ENCODE measurements at places on chromosomes 7 and 10.
A peak's percentile ranks its signal among the peaks of the same experiment; 100 is the strongest.

- H3K36me3 ChIP-seq: no peaks in the 10 kb centered on the region
- no peak for DNase-seq
- no peak overlapping the region for H3K27ac ChIP-seq
- H3K4me3 ChIP-seq: no peak overlapping the region
Measured at GRCh38 chr10:104103956-104104355, 18.0 kb upstream of the SFR1 start.

DNA sequence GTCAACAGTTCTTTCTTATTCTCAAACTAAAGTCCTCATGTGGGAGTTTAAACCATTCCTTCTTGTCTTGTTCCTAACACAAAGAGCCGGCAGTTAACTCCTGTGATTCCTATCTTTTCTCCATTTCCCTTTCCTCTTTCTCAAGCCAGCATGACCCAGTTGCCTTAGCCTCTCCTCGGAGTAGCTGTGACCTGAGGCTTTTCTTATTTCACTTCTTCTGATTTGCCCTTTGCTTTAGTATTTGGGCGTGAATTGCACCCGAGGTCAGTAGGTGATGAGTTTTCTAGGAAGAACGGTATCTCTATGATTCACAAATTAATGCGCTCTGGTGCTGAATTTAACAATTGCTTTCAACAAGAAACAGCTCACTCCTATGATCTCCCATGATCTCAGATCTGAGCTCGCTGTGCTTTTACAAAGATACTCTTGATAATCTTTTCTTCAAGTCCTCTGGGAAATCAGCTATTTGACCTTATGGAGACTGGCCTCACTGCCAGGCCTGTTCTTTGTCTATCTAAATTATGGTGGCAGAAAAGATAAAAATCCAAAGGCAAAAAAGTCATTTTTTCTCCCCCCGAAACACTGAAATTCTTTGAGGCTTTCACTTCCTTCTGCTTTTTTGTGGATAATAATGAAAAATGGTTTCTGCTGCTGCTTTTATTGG, 184.6 kb downstream of the JCAD start:
- H3K4me1 ChIP-seq: no peaks in the 10 kb centered on the region
- H3K4me3 ChIP-seq: no peak overlapping the region
- H3K36me3 ChIP-seq: no peaks in the 10 kb centered on the region
- DNase-seq: no peak

DNA sequence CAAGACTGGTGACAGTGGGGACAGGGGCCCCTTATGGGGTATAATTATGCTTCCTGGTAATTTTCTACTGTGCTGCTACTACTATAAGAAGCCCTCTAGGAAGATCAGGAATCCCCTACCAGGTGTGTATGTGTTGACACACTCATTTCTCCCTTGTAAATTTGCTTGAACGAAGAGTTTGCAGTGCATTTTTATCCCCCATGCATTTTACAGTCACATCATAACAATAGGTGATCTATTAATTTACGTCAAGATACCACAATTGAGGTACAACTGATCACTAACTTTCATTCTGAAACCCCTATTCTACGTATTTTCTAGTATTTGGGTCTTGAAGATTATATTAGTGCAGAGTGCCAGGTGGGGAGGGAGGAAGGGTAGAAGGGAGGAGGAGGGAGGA, 252.2 kb downstream of the NSUN6 start:
- H3K4me1 ChIP-seq: peaks cover 10% of the 10 kb centered on the region
- H3K36me3 ChIP-seq: no peaks in the 10 kb centered on the region
- H3K4me3 ChIP-seq: no peak overlapping the region
- DNase-seq: no peak

- H3K36me3 ChIP-seq: no peaks in the 10 kb centered on the region
- no peaks in the 10 kb centered on the region for H3K4me1 ChIP-seq
- DNase-seq: no peak
- H3K27ac ChIP-seq: no peak overlapping the region
- H3K27me3 ChIP-seq: peaks cover 29% of the 10 kb centered on the region
- H3K4me3 ChIP-seq: no peak overlapping the region
Measured at GRCh38 chr10:89274928-89275327, 23.4 kb upstream of the LIPA start.

DNA sequence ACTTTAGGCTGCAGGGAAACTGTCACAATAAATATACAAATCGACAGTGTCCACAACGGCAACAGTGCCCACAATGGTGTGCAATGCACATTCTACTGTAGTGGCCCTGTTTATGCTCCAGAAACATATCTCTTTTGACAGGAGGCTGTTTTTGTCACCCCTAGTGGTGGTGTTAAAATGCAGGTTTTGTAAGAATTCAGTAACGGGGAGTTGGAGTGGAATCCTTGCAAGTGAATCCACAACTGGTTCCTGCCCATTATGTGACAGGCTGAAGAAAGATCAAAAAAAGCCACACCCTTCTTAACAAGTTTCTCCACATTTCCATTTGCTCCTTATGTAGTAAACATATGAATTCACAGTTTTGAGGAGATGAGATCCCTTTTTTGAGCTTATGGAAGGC, 58.5 kb downstream of the BEND7 start:
- H3K4me1 ChIP-seq: no peaks in the 10 kb centered on the region
- peaks cover 3% of the 10 kb centered on the region for H3K36me3 ChIP-seq
- peaks cover 13% of the 10 kb centered on the region for H3K27me3 ChIP-seq
- no peak for DNase-seq
- H3K4me3 ChIP-seq: no peak overlapping the region
- no peak overlapping the region for H3K27ac ChIP-seq

DNA sequence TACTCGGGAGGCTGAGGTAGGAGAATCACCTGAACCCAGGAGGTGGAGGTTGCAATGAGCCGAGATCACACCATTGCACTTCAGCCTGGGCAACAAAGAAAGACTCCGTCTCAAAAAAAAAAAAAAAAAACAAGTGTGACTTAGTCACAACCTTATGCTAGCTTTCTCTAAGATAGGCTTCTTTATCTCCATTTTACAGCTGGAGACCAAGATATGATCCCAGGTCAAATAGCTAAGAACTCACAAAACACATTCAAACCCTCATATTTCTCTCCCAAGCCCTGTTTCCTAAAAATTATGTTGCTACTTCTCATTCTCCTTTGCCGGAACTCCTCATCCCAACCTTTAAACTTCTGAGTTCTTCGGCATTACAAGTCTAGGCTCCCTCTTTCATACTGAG, 13.0 kb upstream of the DHTKD1 start:
- no peaks in the 10 kb centered on the region for H3K36me3 ChIP-seq
- no peaks in the 10 kb centered on the region for H3K27me3 ChIP-seq
- no peaks in the 10 kb centered on the region for H3K4me1 ChIP-seq
- no peak overlapping the region for H3K27ac ChIP-seq
- H3K4me3 ChIP-seq: no peak overlapping the region

GRCh38 chr7:47596502-47597202, 14.7 kb upstream of the TNS3 start:
- no peak overlapping the region for H3K27ac ChIP-seq
- no peaks in the 10 kb centered on the region for H3K36me3 ChIP-seq
- no peak overlapping the region for H3K4me3 ChIP-seq
- no peak for DNase-seq

DNA sequence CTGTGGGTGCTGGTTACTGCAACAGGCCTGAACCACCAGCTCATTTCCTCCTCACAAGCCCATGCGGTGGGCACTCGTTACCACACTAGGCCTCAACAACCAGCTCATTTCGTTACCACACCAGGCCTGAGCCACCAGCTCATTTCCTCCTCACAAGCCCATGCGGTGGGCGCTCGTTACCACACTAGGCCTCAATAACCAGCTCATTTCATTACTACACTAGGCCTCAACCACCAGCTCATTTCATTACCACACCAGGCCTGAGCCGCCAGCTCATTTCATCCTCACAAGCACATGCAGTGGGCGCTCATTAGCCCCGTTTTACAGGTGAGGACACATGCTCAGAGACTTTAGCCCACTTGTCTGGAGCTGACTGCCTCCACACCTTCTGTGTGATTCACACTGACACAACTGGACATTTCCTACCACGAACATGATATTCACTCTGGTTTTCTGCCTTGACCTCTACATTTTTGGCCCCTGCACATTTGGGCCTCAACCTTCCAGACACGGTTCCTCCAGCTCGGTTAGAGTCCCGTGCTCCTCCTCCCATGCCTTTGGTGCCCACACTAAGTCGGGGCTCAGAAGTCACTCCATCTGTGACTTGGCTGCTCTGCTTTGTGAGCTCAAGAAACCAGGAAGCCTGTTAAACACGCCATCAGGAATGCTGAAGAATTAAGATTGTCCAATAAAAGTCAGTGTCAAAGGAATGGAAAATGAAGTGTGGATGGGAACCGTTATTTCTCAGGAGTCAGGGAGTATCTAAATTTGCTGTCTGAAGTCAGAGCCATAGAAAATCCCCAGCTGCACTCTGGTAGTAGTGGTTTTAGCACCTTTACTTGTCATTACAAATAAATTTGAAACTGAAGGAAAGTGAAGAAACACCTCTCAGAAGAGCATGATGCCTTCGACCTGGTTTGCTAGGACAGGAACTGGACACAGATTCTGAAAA, 55.8 kb upstream of the LANCL2 start:
- DNase-seq: peak; percentile 44
- peak overlapping the region; percentile 79 for H3K27ac ChIP-seq
- peaks cover 15% of the 10 kb centered on the region for H3K36me3 ChIP-seq
- H3K4me1 ChIP-seq: peaks cover 66% of the 10 kb centered on the region

DNA sequence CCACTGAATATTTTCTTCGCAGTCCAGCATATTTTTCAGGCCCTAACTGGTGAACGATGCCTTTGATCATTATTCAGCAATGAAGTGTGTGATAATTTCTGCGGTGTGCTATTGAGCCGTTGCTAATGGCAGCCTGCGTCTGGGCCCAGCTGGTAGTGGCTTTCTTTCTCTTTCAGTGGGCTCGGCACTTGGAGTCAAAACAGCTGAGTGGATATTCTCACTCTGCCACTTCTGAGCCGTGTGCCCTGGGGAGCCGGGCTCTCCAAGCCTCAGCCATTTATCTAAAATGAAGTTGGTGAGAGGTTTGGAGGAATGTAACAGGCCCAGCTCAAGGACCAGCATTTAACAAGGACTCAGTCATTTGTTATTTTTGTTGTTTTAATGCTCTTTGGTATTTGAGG, 87.5 kb upstream of the IFRD1 start:
- peaks cover 52% of the 10 kb centered on the region for H3K27me3 ChIP-seq
- H3K4me3 ChIP-seq: no peak overlapping the region
- H3K36me3 ChIP-seq: no peaks in the 10 kb centered on the region
- no peak overlapping the region for H3K27ac ChIP-seq

DNA sequence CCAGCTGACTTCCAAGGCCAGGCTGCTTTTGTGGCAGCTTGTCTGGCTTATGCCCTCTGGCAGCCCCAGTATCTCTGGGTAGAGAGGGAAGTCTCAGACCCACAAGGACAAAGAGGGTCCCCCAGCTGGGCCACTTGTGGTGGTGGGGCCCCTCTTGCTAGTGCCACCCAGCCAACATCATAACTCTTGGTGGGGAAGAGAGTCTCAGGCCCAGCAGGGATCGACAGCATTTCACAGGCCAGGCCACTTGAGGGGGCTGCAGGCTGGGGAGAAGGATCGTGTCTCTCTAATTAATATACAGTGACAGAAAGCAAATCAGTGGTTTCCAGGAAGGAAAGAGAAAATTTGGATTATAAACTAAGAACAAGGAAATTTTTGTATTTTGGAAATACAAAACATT, 76.0 kb downstream of the TYW1B start:
- H3K4me3 ChIP-seq: no peak overlapping the region
- no peaks in the 10 kb centered on the region for H3K4me1 ChIP-seq
- H3K27me3 ChIP-seq: no peaks in the 10 kb centered on the region
- DNase-seq: no peak
- H3K36me3 ChIP-seq: peaks cover 5% of the 10 kb centered on the region

GRCh38 chr7:40299097-40299496, 164.3 kb downstream of the SUGCT start:
- no peak overlapping the region for H3K4me3 ChIP-seq
- H3K4me1 ChIP-seq: no peaks in the 10 kb centered on the region
- DNase-seq: no peak

DNA sequence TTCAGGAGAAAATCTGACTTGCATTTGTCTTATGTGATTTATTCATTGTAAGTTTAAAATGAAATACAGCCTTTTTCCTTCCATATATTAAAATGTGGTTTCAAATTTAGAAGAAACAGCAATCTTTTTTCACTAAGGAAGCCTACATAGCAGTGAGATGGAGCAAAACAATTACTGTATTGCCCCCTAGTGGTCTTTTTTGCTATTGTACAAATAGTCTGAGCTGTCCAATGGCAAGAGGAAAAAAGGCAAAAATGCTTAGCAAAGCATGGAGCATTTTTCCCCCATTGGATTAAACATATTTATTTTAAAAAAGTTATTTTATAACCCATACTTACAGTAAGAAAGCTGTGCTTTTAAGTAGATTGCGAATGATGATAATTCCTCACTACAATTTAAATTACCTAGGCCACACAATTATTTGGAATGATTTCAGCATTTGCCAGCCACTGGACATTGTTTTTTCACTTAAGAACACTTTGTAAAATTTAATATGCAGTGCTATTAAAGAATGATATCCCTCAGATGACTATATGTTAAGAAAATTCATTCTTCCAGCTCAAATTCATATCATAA, 119.5 kb downstream of the CPED1 start:
- H3K27ac ChIP-seq: no peak overlapping the region
- no peaks in the 10 kb centered on the region for H3K4me1 ChIP-seq
- peaks cover 33% of the 10 kb centered on the region for H3K27me3 ChIP-seq
- peaks cover 3% of the 10 kb centered on the region for H3K36me3 ChIP-seq
- DNase-seq: no peak
- H3K4me3 ChIP-seq: no peak overlapping the region

DNA sequence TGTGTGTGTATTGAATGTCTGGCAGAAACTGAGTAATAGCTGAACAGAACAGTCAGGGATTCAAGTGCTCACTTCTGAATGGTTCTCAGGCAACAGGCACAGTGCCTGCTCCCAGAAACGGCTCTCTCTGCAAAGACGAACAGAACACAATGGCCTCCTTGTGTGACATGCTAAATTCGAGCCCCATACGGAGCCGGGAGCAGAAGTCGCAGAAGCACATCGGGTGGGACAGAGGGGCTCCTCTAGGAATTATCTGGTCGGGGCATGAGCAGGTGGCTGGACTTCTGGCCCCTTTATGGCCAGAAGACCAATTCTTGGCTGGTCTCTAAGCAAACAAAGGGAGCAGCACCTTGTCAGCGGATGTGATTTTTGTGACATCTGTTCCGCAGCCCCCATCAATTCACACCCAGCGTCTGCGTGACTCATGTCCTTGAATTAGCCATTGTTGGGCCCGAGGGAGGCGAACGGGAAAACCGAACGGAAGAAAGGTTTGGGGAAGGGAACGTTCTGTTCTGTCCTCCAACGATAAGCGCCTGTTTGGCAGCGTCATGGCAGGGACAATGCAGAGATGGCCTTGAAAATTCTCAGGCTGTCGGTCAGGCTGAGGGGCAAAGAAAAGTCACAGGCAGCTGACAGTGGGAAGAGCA, 47.3 kb upstream of the NPTX2 start:
- H3K27me3 ChIP-seq: peaks cover 20% of the 10 kb centered on the region
- H3K27ac ChIP-seq: no peak overlapping the region
- no peaks in the 10 kb centered on the region for H3K4me1 ChIP-seq
- no peak overlapping the region for H3K4me3 ChIP-seq
- no peaks in the 10 kb centered on the region for H3K36me3 ChIP-seq

All from central memory CD8-positive, alpha-beta T cell (primary cell).